GM23338 (cell line): ENCODE measurements at places on chromosomes 1 and 21. TPM values are rescaled to one million over a fixed set of nuclear protein-coding genes. Genes with fewer than 3 reads are reported as not detected.
A peak's percentile ranks its signal among the peaks of the same experiment; 100 is the strongest.

DNA sequence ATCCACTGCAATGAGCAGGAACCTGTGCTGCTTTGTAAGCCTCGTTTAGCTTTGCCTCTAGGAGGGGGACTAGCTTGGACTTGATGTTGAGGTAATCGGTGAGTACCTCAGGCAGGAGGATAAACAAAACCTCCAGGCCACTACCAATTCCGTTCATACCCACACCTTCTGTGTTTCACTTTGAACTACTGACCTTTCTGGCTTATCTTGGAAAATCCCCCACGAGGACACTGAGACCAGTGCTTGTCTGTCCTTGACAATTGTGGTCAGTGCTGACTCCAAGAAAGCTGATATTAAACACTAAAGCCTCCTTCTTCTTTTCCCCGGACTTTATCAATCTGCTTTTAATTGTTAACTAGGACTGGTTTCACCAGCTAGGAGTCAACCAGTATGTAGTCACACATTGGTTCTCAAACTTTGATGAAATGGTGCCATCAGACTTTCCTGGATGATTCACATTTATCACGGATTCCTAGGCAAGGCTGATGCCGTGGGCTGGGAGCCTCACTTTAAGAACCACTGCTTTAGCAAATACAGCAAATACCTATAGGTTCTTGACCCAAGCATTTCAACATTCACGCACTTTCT is 52.7 kb downstream of the TGFB2 start:
- H3K36me3 ChIP-seq, result no peaks in the 10 kb centered on the region
- peaks cover 18% of the 10 kb centered on the region for H3K4me1 ChIP-seq
- DNase-seq, result no peak
- H3K27ac ChIP-seq, result no peak overlapping the region
- H3K4me3 ChIP-seq, result no peak overlapping the region
- H3K27me3 ChIP-seq, result no peaks in the 10 kb centered on the region

The S100A7 gene
- total RNA-seq, result not detected in 2 replicates

DNA sequence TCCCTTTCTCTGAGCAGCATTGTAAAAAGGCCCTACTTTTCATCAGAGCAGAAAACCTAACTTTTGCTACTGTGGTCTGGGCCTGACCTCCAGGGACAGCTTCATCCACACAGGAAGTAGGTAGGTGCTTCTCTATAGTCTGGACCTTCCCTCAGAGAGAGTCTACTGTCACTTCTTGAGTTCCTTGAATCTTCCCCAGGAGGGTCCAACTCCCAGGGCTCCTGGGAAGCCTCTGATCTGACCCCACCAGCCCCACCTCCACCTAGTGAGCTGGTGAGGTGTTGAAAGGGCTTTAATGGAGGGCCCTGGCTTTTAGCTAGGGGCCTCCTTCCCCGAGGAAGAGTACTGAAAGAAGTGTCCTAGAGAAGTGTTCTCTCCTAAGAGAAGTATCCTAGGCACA is 2.7 kb upstream of the VANGL2 start:
- H3K27me3 ChIP-seq, result no peaks in the 10 kb centered on the region
- H3K27ac ChIP-seq, result no peak overlapping the region
- DNase-seq, result no peak
- no peaks in the 10 kb centered on the region for H3K36me3 ChIP-seq
- H3K4me1 ChIP-seq, result peaks cover 29% of the 10 kb centered on the region
- H3K4me3 ChIP-seq, result no peak overlapping the region

The AIRE gene
- 0.10 TPM in 1 of 2 replicates, not detected in the other for total RNA-seq

- no peak overlapping the region for H3K27ac ChIP-seq
- no peak overlapping the region for H3K4me3 ChIP-seq
- no peaks in the 10 kb centered on the region for H3K4me1 ChIP-seq
Observed at GRCh38 chr21:44853601-44854390, 19.7 kb downstream of the PTTG1IP start.

The TRIM45 gene
- 11.6 and 15.0 TPM in 2 replicates for total RNA-seq

GRCh38 chr21:31233711-31234110 is 110.3 kb downstream of the TIAM1 start:
- no peak overlapping the region for H3K4me3 ChIP-seq
- no peaks in the 10 kb centered on the region for H3K27me3 ChIP-seq
- H3K36me3 ChIP-seq, result no peaks in the 10 kb centered on the region; the same call in 1 of the 2 replicates
- no peaks in the 10 kb centered on the region for H3K4me1 ChIP-seq

DNA sequence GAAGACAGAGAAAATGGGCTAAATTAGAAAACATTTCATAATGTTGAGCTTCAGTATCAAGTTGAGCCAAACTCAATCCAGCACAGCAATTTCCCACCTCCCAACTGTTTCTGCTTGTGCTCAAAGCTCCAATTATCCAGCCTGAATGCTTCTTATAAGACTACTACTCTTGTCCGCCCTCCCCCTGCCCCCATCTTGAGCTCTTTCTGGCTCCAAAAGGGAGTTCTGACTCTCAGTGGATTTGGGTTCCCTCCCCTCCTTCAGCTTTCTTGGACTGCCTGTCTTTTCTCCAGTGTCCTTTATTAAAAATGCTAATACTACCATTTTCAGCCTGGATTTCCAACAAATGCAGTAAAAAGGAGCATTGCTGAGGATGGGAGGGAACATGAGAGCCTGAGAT is 174.8 kb downstream of the ASTN1 start:
- no peaks in the 10 kb centered on the region for H3K36me3 ChIP-seq
- no peak overlapping the region for H3K27ac ChIP-seq
- H3K4me3 ChIP-seq, result no peak overlapping the region
- DNase-seq, result no peak

DNA sequence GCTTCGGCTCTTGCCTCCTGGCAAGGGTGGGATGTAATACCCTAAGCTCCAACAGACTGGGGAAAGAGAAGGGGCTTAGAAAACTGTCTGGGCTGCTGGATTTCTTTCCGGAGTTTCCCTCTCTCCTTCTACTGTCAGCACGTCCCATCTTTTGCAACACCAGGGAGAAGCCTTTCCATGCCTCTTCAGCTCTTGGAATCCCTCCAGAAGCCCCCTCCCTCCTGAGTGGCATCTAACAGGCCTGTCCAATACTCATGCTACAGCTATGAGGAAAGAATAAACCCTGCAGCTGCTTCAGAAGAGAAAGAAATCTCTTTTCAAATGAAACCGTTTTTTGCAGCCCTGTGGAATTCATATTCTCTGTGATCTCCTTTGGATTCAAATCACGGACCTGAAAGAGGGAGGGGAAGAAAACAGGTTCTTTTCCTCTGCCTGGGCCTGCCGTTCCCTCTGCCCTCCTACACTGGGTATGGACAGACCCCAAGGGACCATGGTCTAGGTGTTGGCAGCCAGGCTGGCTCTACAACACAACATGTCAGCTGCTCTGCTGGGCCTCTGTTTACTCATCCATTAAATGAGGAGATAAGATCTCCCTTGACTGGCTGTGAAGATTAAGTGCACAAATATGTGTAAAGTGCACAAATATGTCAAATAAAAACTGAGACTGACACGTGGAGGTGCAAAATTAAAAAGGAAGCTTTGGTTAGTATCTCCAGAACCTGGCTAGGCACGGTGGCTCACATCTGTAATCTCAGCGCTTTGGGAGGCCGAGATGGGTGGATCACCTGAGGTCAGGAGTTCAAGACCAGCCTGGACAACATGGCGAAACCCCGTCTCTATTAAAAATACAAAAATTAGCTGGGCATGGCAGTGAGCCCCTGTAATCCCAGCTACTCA is 6.0 kb upstream of the CAPN2 start:
- H3K27ac ChIP-seq, result no peak overlapping the region
- no peak overlapping the region for H3K4me3 ChIP-seq

DNA sequence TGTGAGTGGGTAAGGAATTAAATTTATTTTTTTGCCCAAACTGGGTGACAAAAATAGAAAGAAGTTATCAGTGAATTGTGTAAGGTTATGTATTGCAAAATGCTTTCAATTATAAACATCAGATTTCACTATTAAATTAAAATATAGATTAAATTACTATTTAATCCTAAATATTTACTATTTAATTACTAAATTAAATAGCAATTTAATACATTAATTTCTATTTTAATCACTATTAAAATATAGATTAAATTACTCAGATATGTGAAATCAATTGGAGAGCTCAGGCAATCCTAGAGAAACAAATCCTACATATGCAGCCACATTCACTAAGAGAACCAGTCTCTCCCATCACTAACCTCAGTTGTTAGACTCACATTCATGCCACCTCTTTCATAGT is 2075.8 kb downstream of the MRPL39 start:
- DNase-seq, result no peak
- no peaks in the 10 kb centered on the region for H3K27me3 ChIP-seq
- H3K4me3 ChIP-seq, result no peak overlapping the region
- H3K36me3 ChIP-seq, result no peaks in the 10 kb centered on the region

The SV2A gene
- 41.7 and 42.5 TPM in 2 replicates for total RNA-seq

- H3K4me3 ChIP-seq, result no peak overlapping the region
- H3K4me1 ChIP-seq, result no peaks in the 10 kb centered on the region; the same call in 1 of the 2 replicates
- no peak overlapping the region for H3K27ac ChIP-seq
- peak; percentile 71 for DNase-seq
- H3K36me3 ChIP-seq, result no peaks in the 10 kb centered on the region
Observed at GRCh38 chr1:3668585-3669300, 16.4 kb downstream of the TP73 start.

GRCh38 chr1:101142244-101142643 is 94.6 kb upstream of the S1PR1 start:
- no peak for DNase-seq
- H3K27ac ChIP-seq, result no peak overlapping the region
- no peak overlapping the region for H3K4me3 ChIP-seq
- H3K4me1 ChIP-seq, result peaks cover 5% of the 10 kb centered on the region
- H3K27me3 ChIP-seq, result no peaks in the 10 kb centered on the region

The ZNF496 gene
- 102 and 127 TPM in 2 replicates for total RNA-seq

DNA sequence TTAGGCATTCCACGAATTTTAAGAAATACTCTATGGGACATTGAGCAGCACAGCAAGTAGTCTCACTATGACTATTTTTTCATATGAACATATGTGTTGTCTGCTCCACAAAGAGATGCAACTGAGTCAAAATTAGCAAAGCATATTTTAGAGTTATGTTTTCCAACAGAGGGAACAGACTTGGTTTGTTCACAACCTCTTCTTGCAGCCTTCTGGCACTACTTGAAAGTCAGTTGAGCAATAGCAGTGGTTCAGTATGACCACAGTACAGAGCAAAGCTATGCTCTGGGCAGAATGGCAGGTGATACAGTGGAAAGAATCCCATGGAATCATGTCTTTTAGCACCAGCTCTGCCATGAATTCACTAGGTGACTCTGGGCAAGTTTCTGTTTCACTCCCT is 5.2 kb downstream of the CCN1 start:
- no peak for DNase-seq
- no peak overlapping the region for H3K27ac ChIP-seq
- H3K36me3 ChIP-seq, result peaks cover 21% of the 10 kb centered on the region
- peaks cover 28% of the 10 kb centered on the region for H3K4me1 ChIP-seq
- H3K27me3 ChIP-seq, result no peaks in the 10 kb centered on the region
- H3K4me3 ChIP-seq, result no peak overlapping the region

DNA sequence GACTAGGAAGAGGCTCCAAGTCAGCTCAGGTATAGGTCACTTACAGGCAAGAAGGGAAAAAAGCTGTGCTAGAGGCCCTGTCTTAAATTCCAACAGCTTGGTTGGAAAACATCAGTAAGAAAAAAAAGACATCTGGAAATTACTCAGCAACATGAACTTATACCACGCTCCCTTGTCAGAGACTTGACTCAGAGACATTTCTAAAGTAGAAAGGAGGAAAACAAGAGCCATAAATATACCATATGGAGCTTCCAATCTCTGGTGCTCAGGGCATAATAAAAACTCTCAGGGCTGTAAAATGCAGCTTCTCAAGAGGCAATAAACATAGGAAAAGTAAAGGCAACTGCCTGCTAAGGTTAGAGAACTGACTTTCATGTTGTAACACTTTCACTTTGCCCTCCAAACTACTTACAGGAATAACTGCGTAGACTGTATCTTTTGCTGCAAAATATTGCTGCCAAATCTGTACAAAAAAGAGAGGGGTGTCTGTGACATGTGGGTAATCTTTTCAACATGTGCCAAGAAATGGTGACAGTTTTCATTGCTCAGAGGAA is 14.7 kb downstream of the ATPAF1 start:
- H3K4me3 ChIP-seq, result no peak overlapping the region
- H3K27ac ChIP-seq, result 0 out of 2 replicates have a peak overlapping the region, but pooled peaks have one; percentile 42
- no peaks in the 10 kb centered on the region for H3K4me1 ChIP-seq
- H3K36me3 ChIP-seq, result peaks cover 26% of the 10 kb centered on the region
- DNase-seq, result no peak
- H3K27me3 ChIP-seq, result no peaks in the 10 kb centered on the region

The LMX1A gene
- not detected in 2 replicates for total RNA-seq

DNA sequence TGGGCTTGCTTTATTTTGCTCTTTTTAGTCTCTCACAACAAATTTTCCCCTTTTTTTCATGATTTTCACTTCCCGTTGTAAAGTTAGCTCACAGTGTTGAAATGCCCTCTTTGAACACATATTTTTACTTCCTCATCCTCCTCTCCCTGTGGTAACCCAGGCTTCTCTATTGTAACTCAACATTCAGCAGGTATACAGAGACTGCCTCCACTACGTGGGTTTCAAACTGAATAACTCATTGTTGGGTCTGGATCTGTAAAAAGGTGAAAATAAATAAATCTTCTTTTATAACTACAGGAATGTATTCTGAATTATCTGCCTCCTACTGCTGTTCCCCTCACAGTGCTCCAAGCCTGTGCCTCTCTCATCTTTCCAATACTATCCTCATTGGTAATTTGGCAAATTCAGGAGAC is 166.4 kb downstream of the RUNX1 start:
- H3K4me1 ChIP-seq, result peaks cover 25% of the 10 kb centered on the region
- H3K27ac ChIP-seq, result no peak overlapping the region
- H3K27me3 ChIP-seq, result peaks cover 67% of the 10 kb centered on the region
- DNase-seq, result no peak
- no peak overlapping the region for H3K4me3 ChIP-seq

DNA sequence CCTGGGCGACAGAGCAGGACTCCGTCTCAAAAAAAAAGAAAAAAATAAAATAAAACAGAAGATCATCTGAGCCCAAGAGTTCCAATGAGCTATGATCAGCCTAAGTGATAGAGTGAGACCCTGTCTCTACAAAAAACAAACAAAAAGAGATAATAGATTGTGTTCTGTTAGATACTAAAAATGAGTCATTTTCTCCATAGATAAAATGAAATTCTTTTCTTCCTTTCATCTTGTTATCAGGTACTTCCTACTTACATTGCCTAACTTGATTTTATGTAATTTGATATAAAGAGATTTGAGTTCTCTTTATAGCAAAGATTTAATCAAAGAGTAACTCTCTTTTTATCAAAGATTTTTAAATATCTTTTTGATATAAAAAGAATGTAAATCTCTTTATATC is 19.3 kb upstream of the PTGS2 start:
- no peak overlapping the region for H3K4me3 ChIP-seq
- H3K27ac ChIP-seq, result no peak overlapping the region
- no peak for DNase-seq

DNA sequence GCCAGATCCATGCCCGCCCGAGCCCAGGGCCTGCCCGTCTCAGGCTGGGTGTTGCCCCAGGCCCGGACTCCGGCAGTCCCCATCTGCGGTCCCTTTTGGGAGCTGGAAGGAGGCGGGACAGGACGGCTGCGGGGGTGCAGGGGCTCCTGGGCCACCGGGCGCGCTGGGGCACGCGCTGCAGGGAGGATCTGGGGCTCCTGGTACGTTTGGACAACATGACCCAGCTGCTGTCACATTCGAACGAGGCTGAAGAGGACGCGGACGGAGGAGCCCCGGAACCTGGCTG is 6.6 kb upstream of the CALML6 start:
- H3K27me3 ChIP-seq, result no peaks in the 10 kb centered on the region
- H3K4me1 ChIP-seq, result peaks cover 5% of the 10 kb centered on the region; the same call in 1 of the 2 replicates
- peak; percentile 55 for DNase-seq
- peak overlapping the region; percentile 73 for H3K4me3 ChIP-seq
- H3K36me3 ChIP-seq, result no peaks in the 10 kb centered on the region
- no peak overlapping the region for H3K27ac ChIP-seq
